Effector CD8-positive, alpha-beta T cell (primary cell): ENCODE measurements at places on chromosomes 12 and 14.
A peak's percentile ranks its signal among the peaks of the same experiment; 100 is the strongest.

DNA sequence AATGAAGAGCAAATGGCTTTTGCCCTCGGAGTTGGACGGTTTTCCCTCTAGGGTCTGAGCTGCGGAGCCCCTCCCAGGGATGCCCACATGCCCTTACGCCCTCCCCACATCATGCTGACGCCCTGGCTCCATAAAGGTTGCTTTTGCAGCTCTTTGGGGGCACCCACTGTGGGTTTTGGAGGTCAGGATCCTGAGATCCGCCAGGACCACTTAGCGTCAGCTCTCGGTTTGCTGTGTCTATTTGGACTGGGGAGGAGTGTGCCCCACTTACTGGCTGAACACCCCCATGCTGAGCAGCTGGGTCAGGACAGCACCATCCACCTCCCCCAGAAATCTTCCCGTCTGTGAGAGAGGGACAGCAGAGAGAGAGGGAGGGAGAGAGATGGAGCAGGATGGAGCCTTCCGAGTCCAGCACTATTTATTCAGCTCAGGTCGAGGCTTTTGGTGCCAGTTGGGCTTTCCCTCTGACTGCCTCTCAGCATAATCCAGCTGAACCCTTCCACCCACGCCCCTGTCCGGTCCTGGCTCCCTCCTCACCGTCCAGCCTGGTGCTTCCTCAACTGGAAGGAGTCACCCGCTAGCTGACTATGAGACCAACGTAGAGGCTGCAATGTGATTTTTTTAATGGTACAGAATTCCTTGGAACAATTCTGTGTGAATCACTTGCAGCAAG lies 18.9 kb upstream of the LRTM2 start:
- no peak for DNase-seq

DNA sequence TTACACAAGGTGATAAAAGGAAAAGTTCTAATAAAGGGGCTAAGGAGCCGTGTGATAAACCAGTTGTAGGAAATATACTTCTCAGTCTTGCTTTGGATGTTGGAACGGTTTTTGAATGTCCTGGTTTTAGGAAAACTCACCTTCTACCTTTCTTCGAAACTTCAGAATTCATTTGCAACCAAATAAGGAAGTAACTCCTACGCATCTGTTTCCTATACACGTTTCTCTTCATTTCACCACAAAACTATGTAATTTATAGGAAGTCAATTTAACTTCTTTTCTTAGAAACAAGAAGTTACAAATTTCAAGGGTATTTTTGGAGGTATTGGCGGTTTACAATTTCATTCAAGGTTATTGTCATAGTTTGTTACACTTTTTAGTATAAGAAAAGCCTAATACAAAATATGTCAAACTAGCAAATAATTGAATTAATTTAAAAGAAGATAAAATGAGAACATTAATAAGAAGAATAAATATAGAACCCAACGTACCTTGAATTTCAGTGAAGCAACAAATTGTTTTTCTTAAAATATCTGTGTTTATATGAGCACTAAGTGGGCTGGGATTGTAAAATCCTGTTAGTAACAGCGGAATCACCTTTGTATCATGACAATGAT lies 33.2 kb upstream of the CD69 start:
- no peak for DNase-seq

DNA sequence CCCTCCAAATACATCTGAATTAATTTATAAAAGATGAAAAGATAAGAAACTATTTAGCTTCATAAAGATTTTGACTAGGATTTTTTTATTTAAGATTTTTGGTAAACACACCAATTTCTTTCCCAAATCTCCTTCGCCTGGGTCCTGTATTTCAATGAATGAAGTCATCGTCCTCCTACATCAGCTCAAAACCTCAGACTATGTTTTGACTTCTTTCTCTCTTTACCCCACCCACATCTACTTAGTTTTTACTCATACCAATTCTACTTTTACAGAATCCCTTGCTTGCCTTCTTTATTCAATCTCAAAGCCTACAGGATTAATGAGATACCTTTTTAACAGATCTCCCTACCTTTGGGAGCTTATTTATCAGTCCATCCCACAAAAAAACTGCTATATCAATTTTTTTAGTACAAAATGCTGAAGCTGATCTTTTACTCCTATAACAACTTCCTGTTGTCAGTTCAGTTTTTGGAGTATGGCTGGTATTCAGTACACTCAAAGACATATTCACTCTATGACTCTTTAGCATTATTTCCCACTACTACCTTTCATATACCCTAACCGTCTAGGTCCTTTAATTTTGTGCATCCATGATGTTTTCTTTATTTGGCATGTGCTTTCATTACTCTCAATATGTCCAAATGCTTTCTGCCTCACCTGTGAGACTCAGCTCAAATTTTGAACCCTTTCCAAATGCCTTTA lies 18.7 kb upstream of the CCDC91 start:
- DNase-seq = no peak

GRCh38 chr12:49923880-49924556 lies 20.3 kb upstream of the FAIM2 start:
- DNase-seq = no peak

DNA sequence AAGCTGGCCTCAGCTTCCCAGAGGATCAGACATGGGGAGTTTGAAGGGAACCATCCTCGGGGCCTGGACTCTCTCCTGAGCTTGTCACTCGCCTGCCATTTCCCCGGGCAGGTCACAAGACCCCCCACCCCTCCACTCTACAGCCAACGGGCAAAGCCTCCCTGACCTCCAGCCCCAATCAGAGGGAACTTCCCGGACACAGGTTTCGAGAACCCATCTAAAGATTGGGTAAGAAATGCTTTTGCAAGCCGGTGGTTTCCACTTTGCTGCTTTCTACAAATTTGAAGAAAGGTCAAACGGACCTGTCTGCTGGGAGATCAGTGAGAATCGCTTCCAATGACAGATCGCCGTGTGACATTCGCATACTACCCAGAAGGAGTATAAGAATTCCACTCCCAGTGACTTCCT lies 89.6 kb downstream of the SCARB1 start:
- DNase-seq = no peak

GRCh38 chr14:23545740-23546365 lies 5.7 kb downstream of the ZFHX2 start:
- DNase-seq = no peak

DNA sequence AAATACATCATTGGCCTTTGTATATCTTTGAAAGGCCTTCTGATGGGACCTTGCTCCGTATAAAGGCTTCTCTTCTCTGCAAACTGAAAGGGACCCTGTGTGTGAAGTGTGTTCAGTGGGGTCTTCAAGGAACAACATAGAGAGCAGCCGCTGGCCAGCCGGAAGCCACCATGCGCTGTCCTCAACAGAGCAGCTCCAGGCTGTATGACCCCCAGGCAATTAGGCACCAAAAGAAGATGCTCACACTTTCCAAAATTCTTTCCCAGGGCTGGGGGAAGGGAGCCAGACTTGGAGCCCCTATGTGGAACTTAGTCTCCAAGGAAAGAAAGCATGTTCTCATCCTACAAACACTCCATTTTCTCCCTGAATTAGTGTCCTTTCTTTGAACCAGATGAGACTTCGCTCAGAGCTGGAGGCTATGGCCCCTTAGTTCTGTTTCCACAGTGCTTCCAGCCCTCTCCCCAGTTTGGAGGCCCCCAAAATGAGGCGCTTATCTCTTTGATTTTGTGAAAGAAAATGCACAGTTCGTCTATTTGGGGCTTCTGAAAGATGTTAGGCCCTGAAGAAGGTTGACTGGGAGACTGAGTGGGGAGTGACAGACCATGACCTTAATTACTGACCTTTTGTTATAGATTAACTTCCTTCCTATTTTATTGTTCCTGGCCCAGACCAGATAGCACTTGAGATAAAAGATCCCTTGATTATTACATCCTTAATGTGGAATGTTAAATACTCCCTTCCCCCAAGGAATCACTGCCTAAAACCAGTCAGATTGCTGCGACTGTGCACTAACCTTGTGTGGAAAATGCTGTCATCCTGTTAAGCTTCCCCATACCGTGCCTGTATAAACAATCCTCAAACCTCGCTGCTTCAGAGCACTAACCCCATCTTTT lies 128.3 kb upstream of the FGD4 start:
- DNase-seq = no peak

- no peak for DNase-seq
Observed at GRCh38 chr14:67276131-67276530, 34.9 kb downstream of the PALS1 start.

GRCh38 chr14:84874436-84874835 lies 655.5 kb upstream of the FLRT2 start:
- DNase-seq = no peak

GRCh38 chr14:96501217-96501739 lies 904 bp upstream of the PAPOLA start:
- no peak for DNase-seq

DNA sequence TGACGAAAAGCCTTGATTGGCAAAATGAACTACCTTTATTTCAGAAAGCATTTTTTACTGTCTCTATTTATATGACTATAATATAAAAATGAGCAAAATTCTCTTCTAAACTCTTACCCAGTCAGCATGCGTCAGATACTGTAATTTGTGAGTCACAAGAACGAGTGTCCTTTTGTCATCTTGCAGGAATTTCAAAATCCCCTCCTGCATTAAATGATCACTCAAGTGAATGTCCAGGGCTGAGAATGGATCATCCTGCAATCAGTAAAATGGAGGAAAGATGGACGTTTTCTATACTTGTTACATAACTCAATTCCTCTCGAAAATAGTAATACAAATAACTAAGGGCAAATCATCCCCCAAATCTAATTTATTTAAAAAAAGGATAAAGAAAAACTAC lies 77.7 kb upstream of the KCNJ8 start:
- DNase-seq = no peak

- DNase-seq = no peak
Observed at GRCh38 chr12:10310926-10311720, 3.5 kb downstream of the KLRD1 start.

DNA sequence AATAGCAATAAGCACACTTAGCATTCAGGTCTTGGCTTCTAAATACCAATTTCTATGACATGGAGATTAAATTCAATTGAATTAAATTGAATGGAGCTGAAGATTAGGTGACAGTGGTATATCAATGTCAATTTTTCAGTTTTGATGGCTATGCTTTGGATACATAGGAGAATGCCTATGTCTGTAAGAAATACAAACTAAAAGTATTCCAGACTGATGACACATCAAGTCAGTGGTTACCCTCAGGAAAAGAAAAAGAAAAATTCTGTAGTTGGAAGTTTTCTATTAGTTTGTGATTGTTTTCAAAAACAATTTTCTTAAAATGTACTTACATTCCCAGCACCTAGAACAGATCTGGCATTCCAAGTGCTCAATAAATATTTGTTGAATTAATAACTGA lies 4.9 kb upstream of the DCAF4 start:
- DNase-seq = no peak

DNA sequence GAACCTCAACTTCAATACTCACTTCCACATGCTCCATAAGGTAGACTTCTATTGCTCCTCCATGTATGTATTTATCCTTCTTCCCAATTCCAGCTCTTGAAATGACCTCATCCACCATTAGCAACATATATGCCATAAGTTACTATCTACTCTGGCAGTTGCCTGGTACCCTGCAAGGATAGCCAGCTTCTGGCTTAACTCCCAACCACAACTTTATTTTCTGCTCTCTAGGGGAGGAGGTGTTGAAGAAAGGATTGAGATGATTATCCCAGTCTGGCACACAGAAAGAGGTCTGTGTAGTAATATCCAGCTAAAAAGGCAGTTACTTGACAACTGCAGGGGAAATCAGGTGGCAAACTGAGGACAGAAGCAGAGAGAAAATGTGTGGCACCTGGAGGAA lies 71.5 kb upstream of the MDM1 start:
- DNase-seq = no peak

DNA sequence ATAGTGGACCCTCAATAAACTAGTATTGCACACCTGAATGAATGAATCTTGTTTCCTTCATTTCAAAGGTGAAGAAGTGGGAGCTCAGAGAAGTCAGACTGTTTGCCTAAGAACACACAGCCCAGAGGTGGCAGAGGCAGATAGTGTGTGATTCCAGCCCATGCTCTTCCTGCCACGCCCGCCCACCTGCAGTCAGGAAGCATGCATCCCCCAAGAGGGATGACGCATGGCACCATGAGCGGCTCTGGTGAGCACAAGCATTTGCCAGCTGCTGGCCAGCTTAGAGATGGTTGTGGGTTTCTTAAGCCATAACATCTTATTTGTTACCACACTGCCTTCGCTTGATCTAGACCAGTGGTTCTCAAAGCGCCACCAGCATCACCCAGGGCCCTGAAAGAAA lies 133.8 kb downstream of the RIMBP2 start:
- DNase-seq = no peak

- DNase-seq = peak; percentile 41
Observed at GRCh38 chr12:54603173-54603814, 14.8 kb upstream of the PPP1R1A start.

DNA sequence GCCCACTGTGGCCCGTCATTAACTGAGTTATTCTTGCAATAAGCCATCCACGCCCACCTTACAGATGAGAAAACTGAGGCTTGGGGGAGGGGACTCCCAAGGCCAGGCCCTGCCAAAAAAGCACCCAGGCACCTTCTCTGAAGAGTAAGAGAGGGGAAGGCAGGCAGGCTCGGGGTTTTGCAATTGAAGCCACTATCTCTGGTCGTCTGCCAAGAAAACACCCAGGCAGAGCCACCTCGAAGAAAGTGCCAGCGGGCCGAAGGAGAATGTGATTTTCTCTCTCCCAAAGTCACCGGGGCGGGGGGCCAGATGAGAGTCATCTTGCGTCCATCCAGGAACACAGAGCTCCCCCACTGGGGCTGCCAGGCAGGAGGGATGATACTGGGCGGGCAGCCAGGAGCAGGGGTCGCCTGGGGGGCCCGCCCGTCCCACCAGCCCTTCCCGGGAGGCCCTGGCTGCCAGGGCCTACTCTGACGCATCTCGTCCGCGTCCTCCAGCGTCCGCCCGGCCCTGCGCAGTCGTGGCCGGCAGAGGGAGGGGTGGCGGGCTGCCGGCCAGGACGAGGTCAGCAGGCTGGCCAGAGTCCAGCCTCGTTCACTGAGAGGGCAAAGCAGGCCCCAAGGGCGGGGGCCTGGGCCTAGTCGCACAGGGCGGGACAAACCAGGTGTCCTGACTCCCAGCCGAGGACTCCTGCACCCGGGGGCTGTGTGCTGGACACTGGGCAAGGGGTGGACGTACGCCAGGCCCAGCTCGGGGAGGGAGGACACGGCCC lies 74.3 kb downstream of the RFLNA start:
- no peak for DNase-seq
